ENCODE measurements at places on chromosomes 5 and 9.
A peak's percentile ranks its signal among the peaks of the same experiment; 100 is the strongest.

DNA sequence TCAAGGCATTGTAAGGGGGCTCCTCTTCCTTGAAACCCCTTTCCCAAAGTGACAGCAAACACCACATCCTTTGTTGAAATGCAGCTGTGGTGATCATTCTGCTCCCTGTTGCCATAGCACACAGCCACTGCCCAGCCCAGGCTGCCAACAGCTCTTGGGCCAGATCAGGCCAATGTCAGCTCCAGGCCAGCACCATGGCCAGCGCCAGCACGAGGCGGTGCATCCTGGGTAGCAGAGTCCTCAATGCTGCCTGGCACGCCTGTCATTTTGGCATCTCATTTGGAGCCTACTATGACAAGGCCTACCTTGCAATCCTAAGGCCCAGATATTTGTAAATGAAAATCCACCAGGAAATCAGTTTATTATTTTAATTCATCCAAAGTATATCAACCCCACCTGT is 390.6 kb downstream of the DNAH5 start:
- no peak for DNase-seq

DNA sequence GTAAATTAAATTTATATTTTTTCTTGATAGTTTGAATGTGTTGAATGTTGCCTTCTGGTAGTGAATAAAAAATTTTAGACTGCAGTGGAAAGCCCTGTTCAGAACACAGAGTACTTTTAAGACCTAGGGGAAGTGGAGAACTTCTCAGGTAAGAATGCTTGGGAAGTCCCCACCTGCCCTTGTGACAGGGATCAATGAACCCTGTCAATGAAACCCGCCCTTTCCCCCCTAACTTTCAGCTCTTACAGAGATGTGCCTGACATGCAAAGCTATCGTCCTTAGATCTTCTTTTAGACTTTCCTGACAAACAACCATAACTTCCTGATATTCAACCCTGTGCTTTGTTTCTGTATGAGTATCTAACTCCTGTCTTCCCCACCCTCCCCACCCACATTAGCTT is 562.7 kb downstream of the TLE4 start:
- DNase-seq: no peak

DNA sequence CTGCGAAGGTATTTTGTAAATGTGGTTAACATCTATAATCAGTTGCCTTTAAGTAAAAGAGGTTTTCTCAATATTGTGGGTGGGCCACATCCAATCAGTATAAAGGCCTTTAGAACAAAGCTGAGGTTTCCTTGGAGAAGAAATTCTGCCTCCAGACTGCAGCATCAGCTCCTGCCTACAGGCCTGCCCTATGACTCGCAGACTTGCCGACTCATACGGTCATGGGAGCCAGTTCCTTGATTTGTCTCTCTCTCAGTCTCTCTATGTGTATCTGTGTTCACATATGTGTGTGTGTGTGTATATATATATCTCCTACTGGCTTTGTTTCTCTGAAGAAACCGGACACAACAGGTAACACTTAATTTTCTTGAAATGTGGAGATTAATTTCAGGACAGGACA is 45.3 kb downstream of the SLC36A1 start:
- DNase-seq: peak; percentile 45

GRCh38 chr9:131008909-131009618 is at the start of gene LAMC3:
TSS of gene LAMC3 (plus strand) at chr9:131009174. CDS start at chr9:131009215, 41 bp downstream.
- DNase-seq: no peak

- DNase-seq: no peak
Measured at GRCh38 chr5:27388755-27389154, 350.4 kb upstream of the CDH9 start.

DNA sequence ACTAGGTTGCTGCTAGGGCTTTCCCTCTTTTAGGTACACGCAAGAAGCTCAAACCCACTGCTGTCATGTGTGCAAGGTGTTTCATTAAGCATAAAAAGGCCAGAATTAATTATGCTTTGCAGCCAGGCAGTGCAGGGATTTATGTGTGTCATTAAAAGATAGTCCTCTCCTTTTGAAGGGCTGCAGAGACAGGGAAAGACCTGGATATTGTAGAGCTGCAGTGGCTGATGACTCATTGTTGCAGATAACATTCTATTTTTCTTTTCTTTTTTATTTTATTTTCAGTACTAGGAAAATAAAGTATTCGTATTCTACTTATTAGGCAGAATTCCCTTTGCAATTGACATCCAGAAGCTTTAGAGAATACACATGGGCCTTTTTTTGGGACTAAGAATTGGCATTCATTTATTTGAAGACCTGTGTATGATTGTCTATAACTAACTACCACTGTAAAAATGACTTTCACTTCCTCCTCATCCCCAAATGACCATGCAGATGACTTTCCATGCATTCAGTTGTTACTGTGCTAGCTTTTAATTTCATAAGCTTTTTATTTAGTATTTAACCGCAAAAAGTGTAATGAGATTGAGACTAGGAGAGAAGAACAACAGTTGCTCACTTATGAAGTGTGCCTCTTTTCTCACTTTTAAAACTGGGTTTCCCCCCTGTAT is 113.0 kb downstream of the PAM start:
- DNase-seq: peak; percentile 3

- no peak for DNase-seq
Measured at GRCh38 chr5:18792145-18792544, 1157.9 kb downstream of the TAF11L14 start.

DNA sequence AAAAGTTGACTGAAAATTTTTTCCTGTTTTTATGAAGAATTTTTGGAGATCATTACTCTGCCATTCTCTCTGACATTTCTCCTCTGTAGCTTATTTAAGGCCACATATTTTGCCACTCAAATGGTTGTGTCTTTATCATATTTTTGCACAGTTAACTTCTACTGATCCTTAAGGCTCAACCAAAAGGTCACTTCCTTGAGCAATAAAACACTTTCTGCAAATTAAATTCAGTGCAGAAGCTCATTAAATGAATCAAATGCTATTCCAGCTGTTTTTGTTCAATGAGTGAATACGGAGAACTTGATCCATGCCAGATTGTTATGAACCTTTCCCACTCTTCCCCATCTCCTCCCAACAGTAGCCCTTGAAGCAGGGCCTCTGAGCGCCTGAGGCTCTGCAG is 93.8 kb upstream of the EPB41L4A start:
- DNase-seq: no peak

GRCh38 chr5:625516-625915 is 13.4 kb downstream of the CEP72 start:
- no peak for DNase-seq

DNA sequence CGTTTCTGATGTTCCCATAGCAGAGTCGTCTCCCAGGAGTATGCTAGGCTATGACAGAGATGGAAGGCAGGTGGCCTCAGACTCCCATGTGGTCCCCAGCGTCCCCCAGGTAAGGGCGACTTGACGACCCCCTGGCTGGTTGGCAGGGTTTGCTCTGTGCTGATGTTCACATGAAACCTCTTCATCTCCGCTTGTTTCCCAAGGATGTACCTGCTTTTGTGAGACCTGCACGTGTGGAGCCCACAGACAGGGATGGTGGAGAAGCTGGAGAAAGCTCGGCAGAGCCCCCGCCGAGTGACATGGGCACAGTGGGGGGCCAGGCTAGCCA is 108.3 kb downstream of the WNK2 start:
- no peak for DNase-seq

DNA sequence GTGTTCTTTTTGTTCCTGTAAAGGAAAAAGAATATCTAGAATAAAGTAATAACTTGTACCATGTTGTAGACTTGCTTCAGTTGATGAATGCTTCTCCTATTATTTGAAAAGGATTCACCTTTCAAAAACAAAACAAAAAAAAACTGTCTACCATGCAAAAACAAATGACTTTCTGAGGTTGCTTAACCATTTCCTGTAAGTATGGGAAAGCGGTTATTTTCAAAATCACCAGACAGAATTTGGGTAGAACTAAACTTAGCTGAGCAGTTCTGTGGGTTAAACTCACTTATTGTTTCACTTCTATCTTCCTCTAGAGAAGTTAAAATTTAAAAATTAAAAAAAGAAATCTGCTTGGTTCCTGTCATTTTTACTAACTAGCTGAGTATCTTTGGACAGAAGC is 25.2 kb downstream of the LNPEP start:
- DNase-seq: no peak

GRCh38 chr5:27682600-27682999 is 644.2 kb upstream of the CDH9 start:
- DNase-seq: no peak

GRCh38 chr5:126395198-126395597 is 28.0 kb upstream of the GRAMD2B start:
- DNase-seq: no peak

- no peak for DNase-seq
Measured at GRCh38 chr9:132849185-132849706, 28.8 kb downstream of the AK8 start.

- DNase-seq: no peak
Measured at GRCh38 chr5:121288781-121289180, 562.9 kb upstream of the FTMT start.

DNA sequence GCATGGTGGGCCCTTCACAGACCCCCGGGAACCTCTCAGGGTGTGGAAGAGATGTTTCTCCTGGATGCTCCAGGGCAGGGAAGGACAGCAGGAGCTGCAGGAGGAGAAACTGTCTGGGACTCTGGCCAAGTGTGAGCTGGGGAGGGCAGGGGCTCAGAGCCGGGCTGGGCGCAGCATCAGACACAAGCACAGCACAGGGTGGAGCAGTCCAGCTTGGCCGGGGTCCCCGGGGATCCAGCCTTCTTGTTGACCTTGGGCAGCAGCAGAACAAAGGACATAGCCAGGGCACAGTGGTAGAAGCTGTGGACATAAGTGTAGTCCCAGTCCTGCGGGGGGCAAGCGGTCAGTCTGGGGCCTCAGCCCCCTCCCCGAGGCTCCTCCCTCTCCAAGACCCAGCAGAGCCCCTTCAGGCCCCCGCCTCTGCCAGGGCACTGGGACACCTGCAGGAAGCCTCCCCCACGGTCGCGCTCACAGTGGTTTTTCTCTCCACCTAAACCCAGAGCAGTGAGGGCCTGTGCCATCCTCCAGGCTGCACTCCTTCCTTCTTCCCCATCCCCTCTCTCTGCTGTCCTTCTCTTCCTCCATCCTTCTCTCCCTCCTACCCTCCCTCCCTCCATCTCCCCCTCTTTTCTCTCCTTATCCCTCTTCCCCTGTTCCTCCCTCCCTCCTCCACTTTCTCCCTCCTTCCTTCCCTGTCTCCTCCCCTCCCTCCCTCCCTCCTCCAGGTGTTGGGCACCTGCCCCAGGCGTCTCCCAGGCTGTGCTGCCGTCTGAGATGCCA is 10.1 kb downstream of the MYMK start:
- no peak for DNase-seq

DNA sequence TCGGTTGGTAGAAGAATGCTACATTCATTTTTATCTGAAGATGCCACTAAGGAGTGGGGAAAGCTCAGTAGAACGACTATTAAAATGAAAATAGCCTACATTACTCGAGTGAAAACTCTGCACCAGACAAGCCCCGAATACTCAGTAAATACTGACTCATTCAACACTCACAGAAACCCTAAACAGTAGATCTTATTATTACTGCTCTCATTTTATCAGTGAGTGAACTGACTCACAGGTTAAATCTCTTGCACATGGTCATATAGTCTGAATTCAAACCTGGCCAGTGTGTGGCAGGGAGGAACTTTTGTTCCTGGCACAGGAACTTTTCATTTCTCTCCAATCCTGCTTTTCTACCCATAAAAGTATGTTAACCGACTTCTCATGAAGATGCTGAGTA is 9.6 kb upstream of the PAPPA start:
- no peak for DNase-seq

- no peak for DNase-seq
Measured at GRCh38 chr5:149157330-149157729, 16.0 kb downstream of the ABLIM3 start.

- no peak for DNase-seq
Measured at GRCh38 chr9:2497666-2498400, 123.8 kb upstream of the VLDLR start.

DNA sequence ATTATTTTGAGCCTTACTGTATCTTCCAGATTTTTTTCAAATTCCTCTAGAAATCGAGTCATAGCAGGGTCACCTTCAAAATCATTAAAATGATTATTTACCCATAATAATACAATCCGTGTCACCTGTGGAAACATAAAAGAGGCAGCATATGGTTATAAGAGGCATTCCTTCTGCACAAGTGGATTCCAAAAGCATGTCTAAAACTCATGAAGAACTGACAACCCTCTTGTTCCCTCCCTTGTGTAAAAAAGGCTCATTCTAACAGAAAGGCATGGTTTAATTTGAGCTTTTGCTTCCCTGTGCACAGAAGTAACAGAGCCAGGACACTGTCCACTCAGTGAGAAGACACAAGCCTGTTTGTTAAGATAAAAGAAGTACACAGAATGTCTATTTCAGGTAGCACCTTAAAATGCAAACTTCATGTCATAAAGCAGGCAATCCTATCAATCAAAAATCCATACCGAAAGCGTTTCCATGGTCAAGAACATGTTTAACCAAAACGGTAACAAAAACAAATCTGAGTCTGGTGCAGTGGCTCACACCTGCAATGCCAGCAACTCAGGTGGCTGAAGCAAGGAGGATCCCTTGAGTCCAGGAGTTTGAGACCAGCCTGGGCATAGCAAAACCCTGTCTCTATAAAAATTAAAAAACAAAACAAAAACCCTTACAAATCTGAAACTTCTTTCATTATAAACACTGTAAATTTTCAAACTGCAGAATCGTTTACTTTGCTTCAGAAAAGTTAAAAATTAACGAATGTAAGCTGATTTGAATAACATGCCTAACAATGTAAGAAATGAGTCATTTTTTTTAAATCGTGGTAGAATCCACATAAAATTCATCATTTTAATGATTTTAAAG is 139.3 kb downstream of the RAPGEF6 start:
- no peak for DNase-seq

DNA sequence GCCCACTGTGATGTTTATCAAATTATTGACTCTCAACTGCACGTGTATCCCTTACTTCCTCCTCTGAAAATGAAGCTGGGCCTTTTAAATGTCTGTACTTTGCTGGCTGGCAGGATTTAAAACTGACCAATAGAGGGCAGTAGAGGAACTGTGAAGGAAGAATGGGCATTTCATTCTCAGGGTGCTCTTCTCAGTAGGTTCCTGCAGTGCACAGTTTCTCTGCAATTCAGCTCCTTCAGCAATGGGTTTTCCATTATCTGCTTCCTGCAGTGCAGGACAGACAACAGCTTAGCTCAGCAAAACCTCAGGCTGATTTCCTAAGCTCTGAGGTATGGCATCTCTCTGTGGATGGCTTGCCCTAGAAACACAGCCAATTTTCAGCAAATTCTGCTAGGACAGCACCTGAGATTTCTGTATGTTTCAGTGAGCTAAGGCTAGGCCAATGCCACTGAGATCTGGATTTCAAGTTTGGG is 298.4 kb upstream of the PRDM9 start:
- DNase-seq: peak; percentile 19

- peak; percentile 27 for DNase-seq
Measured at GRCh38 chr5:95812074-95812471, 10.5 kb downstream of the GLRX start.

GRCh38 chr9:31719262-31719661 is 665.2 kb upstream of the ACO1 start:
- no peak for DNase-seq

- no peak for DNase-seq
Measured at GRCh38 chr5:103298607-103299188, 40.1 kb downstream of the MACIR start.

All from erythroblast (primary cell).